Liver (tissue), 10 donors: ENCODE measurements at places on chromosomes 12 and 14. TPM values are rescaled to one million over a fixed set of nuclear protein-coding genes. Genes with fewer than 3 reads are reported as not detected.

Gene A2M
- polyA plus RNA-seq, result 1,904 TPM

- DNase-seq, result no peak
Measured at GRCh38 chr12:54337854-54338650, 13.1 kb downstream of the COPZ1 start.

GRCh38 chr12:6532051-6532926, 2.0 kb upstream of the GAPDH start:
- peak; percentile 69 for DNase-seq

GRCh38 chr14:105843444-105844046, 317.2 kb downstream of the TMEM121 start:
- peak; percentile 27 for DNase-seq

GRCh38 chr14:99073431-99073830, 198.6 kb downstream of the BCL11B start:
- DNase-seq, result no peak

GRCh38 chr14:53696217-53696965, 260.2 kb downstream of the BMP4 start:
- DNase-seq, result no peak

Gene HOXC12
- not detected for polyA plus RNA-seq

Gene RFX4
- not detected for polyA plus RNA-seq

GRCh38 chr14:103155010-103155409, 31.7 kb downstream of the TNFAIP2 start:
- no peak for DNase-seq

DNA sequence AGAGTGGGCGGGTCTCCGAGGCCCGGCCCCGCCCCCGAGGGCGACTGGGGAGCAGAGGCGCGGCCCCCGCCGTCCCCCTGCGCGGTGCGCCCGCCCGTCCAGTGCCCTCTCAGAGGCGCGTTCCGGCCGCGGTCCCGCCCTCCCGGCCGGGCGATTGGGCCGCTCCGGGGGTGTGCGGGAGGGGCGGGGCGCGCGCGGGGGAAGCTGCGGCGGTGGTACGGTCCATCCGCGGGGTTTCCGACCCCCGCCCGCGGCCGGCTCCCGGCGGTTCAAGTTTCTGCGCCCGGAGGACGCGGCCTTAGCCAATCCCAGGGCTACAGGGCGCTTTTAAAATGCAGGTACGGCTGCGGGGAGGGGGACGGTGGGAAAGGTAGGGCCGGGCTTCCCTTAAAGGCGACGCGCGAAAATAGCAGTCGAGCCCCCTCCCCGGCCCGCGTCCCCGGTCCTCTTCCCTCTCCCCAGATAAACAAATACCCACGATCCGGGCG, 315 bp upstream of the CCDC85C start:
- DNase-seq, result peak; percentile 82

DNA sequence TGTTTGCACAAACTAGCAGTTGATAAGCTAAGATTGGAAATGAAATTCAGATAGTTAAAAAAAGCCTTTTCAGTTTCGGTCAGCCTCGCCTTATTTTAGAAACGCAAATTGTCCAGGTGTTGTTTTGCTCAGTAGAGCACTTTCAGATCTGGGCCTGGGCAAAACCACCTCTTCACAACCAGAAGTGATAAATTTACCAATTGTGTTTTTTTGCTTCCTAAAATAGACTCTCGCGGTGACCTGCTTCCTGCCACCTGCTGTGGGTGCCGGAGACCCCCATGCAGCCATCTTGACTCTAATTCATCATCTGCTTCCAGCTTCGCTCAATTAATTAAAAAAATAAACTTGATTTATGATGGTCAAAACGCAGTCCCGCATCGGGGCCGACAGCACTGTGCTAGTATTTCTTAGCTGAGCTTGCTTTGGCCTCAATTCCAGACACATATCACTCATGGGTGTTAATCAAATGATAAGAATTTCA, 335.6 kb downstream of the TMEM121 start:
- no peak for DNase-seq

Gene FAM90A1
- polyA plus RNA-seq, result not detected

DNA sequence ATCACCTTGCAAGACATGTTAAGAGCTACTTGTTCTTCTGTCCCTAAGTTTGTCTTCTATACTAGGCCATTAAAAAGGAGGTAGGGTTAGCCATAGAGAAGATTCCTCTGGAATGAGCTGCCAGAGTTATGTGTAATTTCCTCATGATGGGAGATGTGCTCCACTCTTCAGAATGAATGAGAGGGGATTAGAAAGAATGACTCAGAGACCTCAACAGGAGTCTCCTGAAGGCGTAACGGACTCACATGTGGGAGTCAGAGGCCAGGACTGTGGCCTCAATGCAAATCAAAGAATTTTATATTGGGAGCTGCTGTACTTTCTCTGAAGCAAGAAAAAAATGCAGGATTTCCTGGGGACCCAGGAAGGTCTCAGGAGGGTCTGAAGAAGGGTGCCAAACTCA, 87.8 kb upstream of the ATXN7L3B start:
- no peak for DNase-seq

- no peak for DNase-seq
Measured at GRCh38 chr14:104936361-104937155, 11.9 kb downstream of the PLD4 start.

Gene PRIMA1
- 0.38 TPM for polyA plus RNA-seq

Gene SYCP3
- not detected for polyA plus RNA-seq

Gene APOLD1
- 2.2 TPM for polyA plus RNA-seq

DNA sequence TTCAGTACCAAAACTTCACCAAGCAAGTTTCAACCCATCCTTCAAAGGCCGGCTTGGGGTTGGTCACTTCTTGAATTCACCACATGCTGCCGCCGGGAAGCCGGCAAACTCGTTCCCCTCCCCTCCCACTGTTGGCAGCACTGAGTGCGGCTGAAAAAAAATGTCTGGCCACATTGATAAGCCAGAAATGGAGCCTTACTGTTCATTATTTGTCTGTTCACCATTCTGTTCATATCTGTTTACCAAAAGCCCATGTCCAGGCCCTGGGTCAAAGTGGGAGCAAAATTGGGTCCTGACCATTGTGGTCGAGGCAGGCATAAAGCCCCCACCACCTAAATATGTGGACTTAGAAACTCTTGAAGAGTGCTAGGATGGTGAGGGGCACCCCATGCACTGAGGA, 7.3 kb upstream of the HSP90AA1 start:
- peak; percentile 58 for DNase-seq

Gene CD163
- polyA plus RNA-seq, result 80.4 TPM

- no peak for DNase-seq
Measured at GRCh38 chr12:79407671-79408622, 282.8 kb downstream of the PAWR start.

Gene CCDC197
- not detected for polyA plus RNA-seq

- DNase-seq, result no peak
Measured at GRCh38 chr12:125276567-125276966, 211.3 kb downstream of the AACS start.

DNA sequence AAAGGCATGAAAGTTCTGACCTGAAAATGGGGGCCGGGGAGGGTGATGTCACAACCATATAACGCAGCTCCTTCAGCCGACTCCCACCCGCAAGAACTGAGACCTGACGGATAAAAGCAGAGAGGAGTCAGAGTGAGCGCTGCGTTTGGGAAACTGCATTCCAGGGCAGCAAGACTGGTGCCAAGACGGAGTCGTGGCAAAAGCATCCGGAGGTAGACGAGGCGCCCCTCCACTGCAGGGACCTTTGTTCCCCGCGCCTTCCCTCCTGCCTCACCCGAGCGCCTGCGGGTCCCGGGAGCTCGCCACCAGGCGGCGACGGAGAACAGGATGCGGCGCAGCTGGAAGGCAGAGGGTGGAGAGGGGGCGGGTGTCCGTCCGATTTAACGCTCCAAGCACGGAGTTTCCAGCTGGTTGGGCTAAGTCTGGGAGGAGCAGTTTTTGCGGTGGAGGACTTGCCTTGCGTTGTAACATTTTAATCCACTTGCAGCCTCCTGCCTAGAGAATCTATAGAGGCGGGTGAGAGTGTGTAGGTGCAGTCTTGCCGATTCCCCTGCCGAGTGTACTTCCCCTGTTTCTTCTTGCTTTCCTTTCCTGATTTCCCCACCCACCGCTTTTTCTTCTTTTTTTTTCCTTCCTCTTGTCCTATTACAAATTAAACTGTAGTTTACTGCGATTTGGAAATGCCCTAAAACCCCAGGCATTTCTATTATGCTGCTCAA, 1.2 kb upstream of the CPNE8 start:
- peak; percentile 81 for DNase-seq

DNA sequence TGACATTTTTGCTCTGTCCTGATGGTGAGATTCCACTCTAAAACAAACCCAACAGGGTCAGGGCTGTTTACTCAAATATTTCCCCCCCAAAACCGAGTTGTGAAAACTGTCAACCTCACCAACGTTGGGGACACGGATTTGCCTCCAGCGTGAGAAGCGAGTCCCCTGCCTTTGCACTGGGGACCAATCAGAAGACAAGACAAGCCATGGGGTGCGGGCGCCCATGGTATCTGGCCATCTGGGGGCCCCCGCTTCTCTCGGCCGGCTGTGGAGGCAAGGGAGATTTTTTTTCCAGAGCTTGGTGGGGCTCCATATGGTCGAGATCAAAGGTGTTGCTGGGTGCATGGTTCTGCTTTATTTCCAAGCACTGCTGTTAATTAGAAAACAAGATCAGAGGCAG, 272.1 kb downstream of the BCL11B start:
- DNase-seq, result peak; percentile 6

Gene ELK3
- polyA plus RNA-seq, result 5.2 TPM

GRCh38 chr14:68404146-68404527, 388.7 kb downstream of the ZFP36L1 start:
- DNase-seq, result no peak

Gene FCF1
- polyA plus RNA-seq, result 3.7 TPM

DNA sequence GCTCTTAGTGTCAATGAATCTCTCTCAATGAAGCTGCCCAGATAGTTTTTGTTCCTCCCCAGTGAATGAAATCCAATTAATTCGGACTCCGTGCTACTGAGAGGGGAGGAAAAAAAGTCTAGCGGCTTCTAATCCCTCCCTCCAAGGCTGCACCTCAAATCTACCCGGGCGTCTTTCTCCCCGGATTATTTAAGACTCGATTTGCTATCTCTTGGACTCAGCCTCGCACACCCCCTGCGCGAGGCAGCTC, 134 bp downstream of the DUSP6 start:
- no peak for DNase-seq

Gene NGB
- not detected for polyA plus RNA-seq

GRCh38 chr14:89787525-89787924, 167.0 kb downstream of the EFCAB11 start:
- no peak for DNase-seq
